Activated CD4-positive, alpha-beta memory T cell treated with anti-CD3 and anti-CD28 coated beads, Interleukin-2, amount 10 ng/mL, durations not matched to agents 7 days and 5 days (primary cell): ENCODE measurements at places on chromosomes 1 and 21. TPM values are rescaled to one million over a fixed set of nuclear protein-coding genes. Genes with fewer than 3 reads are reported as not detected.

The G0S2 gene
- total RNA-seq, result 7.3 TPM

The PAQR6 gene
- total RNA-seq, result 5.6 TPM

The FCGR1A gene
- 1.1 TPM for total RNA-seq

The PAX7 gene
- total RNA-seq, result not detected

The MMEL1 gene
- 1.5 TPM for total RNA-seq

The GIPC2 gene
- 0.15 TPM for total RNA-seq

The SYCP1 gene
- not detected for total RNA-seq

DNA sequence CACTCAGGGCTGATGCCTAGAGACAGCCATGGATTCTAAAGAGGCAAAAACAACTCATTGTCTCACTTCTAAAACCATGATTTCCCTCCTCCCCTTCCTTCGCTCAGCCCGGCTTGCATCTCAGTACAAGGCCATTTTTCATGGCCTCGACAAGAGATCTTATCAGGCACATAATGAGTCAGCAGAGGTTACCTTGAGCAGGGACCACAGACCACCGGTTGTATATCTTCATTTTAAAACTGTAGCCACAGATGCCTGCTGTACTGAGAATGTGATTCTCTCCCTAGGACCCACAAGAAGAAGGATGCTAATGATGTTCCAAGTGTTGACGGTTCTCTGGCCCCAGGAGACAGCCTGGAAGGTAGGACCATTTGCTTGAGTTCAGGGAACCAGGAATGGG lies 331.9 kb downstream of the AJAP1 start:
- DNase-seq, result no peak

- DNase-seq, result peak; percentile 62
These were observed 37.3 kb downstream of the PABPC4 start for GRCh38 chr1:39539252-39539790.

DNA sequence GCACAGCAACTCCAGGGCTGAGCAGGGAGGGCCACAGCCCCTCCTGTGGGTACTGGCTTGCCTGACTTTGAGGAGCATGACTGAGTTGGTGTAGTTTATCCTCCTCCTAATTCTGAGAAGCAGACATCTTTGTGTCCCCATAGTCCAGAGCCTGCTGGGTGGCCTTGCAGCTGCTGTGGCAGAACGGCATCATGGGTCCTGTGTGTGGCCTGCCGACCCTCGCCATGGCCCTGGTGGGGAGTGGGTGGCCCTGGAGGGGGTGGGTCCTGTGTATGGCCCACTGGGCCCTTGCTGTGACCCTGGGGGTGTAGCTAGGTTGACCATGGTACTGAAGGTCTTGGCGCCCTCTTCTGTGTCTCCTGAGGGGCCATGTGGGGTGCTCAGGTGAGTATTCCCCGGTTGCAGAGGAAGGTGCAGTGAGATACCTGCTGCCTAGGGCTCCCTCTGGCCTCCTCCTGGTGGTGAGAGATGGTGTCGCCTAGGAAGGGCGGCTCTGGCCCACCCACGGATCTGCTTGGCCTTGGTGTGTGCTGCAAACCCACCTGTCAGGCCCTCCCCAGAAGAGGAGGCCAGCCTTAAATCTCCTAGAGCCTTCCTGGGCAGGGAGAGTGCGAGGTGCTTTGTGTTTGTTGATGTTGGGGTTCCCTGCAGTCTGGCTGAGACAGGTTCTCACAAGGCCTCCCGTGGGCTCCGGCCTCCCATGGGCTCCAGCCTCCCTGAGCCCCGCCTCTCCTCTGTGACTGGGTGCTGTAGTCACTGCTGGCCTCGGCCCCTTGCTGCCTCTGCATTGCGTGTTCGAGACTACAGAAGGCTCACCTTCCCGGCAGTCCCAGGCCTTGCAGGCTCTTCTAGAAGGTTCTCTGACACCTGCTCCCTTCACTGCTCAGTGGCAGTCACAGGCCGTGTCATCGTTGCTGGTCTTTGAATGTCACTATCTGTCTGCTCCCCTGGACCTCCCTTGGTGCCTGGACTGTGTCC lies 7.8 kb downstream of the SNAP47 start:
- DNase-seq, result no peak

DNA sequence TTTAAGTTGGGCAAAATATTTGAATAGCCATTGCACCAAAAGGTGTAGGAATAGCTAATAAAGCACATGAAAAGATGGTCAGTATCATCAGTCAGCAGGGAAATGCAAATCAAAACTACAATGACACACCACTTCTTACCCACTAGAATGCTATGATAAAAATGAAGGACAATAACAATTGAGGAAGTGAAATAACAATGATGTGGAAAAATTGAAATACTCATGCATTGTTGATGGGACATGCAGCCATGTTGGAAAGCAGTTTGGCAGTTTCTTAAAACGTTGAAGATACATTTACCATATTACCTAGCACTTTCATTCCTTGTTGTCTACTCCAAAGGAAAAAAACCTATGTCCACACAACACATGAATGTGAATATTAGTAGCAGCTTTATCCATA lies 28.4 kb downstream of the HSD3B1 start:
- no peak for DNase-seq

- no peak for DNase-seq
These were observed 54.9 kb downstream of the DRAM2 start for GRCh38 chr1:111084999-111085398.

DNA sequence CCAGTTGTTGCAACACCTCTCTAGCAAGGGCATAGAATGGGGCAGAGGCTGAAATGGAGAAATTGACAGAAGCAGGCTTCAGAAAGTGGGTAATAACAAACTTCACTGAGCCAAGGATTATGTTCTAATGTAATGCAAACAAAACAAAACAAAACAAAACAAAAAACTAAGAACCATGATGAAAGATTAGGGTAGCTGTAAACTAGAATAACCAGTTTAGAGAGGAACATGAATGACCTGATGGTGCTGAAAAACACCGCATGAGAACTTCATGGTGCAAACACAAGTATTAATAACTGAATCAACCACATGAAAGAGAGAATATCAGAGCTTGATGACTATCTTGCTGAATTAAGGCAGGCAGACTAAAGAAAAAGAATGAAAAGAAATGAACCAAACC lies 1707.7 kb downstream of the BRINP3 start:
- DNase-seq, result no peak

DNA sequence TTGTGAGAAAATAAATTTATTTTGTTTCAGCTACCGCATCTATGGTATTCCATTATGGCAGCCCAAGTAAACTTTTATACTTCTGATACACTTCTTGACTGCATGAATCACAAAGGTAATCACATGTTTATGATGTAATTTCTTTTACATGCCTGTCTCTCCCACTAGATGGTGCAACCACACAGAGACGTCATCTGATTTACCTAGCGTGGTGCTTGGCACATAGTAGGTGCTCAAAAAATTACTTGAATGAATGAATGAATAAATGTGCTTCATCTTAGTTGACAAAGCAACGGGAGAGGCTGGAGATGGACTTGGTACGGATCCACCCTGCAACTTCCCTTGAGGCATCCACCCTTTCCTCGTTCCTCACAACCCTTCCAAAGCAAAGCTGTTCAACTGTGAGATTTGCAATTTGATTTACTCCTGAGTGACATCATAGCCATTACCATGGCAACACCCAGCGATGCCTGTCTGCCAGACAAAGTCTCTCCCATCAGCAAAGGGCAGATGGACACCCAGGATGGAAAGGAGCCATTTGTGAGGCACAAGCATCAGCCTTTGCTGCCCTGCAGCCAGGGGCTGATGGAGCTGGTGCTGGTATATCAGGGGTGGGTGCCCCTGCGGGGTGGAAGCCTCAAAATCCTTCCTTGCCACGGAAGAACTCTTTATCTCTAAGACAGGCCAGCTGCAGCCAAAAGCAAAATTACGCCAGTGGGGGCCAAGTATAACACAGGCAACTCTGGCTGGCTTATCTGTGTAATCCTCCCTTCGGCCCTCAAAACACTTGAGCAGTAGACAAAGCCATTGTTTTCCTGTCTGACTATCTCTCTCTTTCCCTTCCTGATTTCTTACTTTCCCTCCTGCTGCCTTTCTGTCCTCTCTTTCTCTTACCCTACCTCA lies 18.9 kb upstream of the VWA5B1 start:
- DNase-seq, result no peak

GRCh38 chr1:47683401-47683800 lies 245.6 kb downstream of the FOXD2 start:
- no peak for DNase-seq

GRCh38 chr21:20631633-20632032 lies 366.6 kb upstream of the NCAM2 start:
- DNase-seq, result no peak

GRCh38 chr1:71184410-71184809 lies 103.6 kb upstream of the ZRANB2 start:
- DNase-seq, result no peak

GRCh38 chr1:33606272-33606671 lies 133.8 kb downstream of the ZSCAN20 start:
- no peak for DNase-seq

DNA sequence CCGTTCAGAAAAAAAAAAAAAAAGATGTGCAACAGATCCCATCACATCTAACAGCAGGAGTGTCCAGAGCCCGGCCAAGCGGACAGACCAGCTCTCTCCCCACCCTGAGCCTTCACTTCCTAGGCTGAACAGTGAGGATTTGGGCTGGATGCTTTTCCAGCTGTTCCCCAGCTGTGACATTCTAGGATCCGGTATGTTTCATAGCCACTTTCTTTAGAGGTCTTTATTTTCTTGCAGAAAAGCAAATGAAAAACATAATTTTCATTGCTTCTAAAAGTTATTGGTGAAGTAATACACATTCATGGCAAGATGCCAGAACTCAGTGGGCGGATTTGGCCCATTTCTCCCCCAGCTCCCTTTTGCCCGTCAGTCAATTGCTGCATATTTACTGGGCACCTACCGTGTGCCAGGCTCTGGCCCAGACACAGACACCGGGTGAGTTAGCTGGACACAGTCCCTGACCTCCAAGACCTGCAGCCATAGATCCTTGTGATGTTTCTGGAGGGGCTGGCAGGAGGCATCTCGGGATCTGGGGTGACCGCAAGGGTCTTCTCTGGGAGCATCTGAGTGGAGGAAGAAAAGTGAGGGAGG lies 213.7 kb upstream of the VAMP3 start:
- DNase-seq, result no peak

DNA sequence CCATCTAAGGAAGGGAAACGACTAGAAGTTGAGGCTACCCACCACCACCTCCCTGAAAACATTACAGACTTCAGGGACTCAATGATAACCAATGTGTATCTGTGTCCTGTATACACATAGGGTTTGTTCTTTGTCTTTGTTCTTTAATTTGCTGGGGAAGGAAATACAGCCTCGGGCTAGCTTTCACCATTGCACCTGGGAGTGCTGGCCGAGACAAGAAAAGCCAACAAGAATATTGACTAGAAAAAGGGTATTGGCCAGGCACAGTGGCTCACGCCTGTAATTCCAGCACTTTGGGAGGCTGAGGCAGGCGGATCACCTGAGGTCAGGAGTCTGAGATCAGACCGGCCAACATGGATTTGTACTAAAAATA lies 50.4 kb downstream of the MDM4 start:
- no peak for DNase-seq

DNA sequence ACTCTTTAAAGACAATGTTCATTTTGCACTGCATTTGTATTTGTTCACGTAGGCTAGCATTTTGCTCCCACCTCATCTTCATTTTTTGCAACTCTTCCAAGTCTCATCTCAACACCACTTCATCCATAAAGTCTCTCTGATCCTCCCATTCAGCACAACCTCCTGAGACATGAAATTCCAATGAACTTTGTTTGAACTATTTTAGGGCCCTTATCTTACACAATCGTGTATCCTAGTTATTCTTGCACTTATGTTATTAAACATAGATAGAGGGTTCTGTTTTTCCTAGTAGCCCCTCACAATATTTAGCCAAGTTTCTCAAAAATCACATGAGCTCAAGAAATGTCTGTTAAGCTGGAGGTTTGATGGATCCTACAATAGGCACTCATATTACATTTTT lies 500.5 kb upstream of the ADAMTS5 start:
- no peak for DNase-seq

GRCh38 chr1:100670083-100670482 lies 49.5 kb upstream of the VCAM1 start:
- DNase-seq, result no peak

DNA sequence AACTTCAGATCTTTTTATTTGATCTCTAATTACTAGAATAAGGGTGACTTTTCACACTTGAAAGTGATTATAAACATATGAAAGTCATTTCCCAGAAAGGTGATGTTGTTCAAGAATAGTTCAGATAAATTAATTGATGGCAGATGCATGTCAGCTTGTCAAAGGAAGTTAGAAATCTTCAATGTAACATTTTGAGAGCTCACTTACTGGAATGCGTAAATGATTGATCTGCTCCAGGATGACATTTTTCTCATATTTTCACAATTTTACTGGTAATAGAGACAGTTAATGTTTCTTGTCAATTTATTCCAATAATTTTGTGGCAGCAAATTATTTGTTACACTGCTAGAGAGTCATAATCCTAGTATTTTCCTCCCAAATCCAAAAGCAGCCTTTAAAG lies 424.2 kb downstream of the PLA2G4A start:
- no peak for DNase-seq

GRCh38 chr1:182596934-182597333 lies 7.3 kb downstream of the RGS16 start:
- DNase-seq, result no peak

DNA sequence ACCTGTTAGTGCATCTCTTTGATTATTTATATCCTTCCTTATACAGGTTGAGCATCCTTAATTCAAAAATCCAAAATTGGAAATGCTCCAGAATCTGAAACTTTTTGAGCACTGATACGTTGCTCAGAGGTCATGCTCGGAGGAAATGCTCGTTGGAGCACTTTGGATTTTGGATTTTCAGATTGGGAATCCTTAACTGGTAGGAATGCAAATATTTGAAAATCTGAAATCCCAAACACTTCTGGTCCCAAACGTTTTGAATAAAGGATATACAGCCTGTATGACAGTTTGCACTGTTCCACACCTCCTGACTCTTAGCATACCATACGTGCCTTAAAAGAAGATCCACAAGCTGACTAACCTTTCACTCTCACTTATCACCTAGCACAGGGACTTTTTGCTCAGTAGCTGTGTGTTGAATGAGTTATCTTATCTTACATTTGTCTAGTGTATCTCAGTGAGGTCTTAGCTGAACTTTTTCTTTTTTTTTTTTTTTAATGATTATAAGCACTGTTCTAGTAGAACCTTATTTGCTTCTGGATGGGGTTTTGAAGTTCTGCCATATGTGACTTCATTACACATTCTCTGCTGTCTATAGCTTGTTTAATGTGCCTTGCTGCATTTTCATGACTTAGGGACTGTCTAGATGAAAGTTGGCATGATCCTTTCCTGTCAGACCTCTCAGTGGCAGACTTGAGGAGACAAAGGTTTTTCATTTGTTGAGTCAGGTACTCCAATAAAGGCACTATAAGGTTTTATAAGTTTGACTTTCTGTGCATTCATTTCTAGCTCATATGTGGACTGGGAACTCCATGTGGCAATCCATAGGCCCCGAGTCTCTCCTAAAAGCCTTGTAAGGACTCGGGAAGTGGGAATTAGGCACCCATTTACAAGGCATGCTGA lies 21.6 kb downstream of the PTGFRN start:
- DNase-seq, result no peak

GRCh38 chr1:5585256-5585655 lies 407.0 kb downstream of the NPHP4 start:
- no peak for DNase-seq

DNA sequence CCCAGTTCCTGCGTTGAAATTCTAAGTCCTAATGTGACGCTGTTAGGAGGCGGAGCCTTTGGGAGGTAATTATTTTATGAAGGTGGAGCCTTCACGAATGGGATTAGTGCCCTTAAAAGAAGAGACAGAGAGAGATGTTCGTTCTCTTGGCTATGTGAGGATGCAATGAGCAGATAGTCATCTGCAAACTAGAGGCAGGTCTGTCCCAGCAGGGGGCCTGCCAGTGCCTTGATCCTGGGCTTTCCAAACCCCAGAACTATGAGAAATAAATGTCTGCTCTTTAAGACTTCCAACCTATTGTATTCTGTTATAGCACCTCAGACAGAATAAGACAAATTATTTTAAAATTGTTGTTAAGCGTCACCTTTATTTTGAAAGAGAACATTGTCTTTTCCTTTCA lies 123.1 kb upstream of the KCNJ6 start:
- no peak for DNase-seq
